ENCODE measurements at places on chromosomes 1 and 21.
A peak's percentile ranks its signal among the peaks of the same experiment; 100 is the strongest.

DNA sequence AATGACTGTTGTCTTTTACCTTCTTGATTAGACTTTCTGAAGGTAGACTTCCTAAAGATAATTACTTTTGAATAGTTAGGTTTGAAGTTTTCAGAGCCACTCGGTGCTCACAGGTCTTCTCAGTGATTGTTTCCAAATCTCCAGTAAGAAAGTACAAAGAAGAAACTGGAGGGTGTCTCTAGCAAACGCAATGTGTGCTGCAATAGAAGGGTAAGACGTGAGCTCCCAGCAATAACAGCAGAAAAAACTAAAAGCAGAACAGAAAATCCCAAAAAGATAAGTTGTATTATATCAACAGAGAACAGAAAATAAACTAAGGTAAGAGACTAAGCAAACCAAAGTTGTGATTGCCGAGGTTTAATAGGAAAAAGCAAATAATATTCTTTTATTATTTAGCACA, 1.8 kb downstream of the CTTNBP2NL start:
- DNase-seq: no peak

DNA sequence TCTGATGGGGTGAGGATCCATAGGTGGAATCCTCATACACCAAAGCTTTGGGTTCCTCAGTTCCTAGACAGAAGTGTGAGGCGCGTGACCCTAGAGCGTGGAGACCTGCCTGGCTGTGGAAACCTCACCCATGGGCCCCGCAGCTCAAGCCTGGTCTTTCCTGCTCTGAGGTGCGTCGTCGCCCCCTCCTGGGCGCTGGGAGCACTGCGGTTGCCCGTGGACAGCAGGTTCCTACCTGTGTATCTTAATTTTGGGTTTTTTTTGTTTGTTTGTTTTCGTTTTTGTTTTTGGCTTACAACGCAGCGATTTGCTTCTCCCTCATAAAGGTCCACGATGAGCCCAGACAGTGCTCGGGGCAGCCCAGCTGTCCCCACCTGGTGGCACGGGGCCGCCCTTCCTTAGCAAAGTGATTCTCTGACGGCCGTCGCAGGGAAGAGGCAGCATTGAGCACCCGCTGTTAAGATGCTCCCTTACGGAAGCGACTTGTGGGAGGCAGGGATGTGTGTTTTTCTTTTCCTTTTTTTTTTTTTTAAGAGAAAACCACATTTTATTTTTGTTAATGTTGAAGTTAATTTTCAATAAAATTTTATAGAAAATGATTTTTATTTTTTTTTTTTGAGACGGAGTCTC, 36.5 kb upstream of the TRAPPC10 start:
- DNase-seq: peak; percentile 60

GRCh38 chr1:56576880-56577405, 2.4 kb downstream of the PLPP3 start:
- no peak for DNase-seq

DNA sequence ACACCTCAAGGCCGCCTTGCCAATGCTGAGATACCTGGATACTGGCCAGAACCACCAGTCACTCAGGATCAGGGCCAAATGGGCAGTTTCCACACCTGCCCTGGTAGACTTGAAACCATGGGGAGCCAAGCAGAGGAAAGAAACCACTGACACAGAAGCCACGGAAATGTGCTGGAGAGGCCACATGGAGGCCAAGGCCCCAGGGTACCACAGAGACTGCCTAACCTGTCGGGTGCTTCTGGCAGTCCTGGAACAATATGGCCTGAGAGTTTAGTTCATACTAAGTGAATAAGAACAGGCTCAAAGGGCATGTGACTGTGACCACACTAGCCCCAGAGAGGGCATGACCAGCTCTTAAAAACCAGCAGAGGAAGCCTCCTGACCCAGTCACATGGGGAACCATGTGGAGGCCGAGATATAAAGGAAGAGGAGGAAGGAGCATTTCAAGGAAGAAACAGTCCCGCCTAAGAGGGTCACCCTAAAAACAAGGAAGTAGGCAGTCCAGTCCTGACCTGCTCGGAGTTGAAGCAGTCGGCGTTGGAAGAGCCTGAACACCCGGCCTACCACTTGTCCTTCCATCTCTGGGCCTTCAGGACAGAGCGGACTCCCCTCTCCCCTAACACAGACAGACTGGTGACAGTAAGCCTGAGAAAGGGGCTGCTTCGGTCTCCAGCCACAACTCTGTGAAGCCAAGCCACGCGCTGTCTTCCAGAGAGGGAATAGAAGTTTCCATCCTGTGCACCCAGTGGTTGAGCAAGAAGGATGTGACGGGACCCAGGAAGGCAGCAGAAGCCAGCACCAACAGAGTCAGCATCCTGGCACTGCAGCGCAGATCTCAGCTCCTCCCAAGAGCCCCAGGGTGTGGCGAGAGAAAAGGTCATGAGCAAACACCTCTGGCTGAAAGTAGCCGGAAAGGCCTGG, at the start of gene DENND2D:
Gene DENND2D (minus strand): TSS at position 766 of the 921 bp plus-strand sequence. CDS start 187 bp downstream, at position 579.
- no peak for DNase-seq

- DNase-seq: no peak
These were observed 24.0 kb upstream of the VWA5B1 start for GRCh38 chr1:20266642-20267041.

- DNase-seq: no peak
These were observed 64.2 kb upstream of the RBM34 start for GRCh38 chr1:235225299-235225698.

DNA sequence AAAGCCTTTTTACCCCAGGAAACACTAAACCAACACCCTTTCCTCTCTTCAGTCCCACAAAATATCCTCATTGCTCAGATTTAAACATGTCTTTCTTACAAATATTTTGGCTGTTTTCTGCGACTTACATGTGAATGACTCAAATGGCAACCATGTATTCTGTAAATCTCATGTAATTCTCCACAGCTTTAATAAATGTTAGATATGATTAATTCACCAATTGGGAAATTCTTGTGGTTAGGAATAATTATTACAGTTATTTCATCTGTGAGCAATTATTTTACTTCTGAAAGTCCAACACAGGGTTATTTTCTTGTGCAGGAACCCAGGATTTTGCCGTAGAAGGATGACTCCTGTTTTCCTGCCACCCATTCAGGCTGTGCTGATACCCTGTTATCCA, 431.5 kb downstream of the LMO4 start:
- DNase-seq: no peak

DNA sequence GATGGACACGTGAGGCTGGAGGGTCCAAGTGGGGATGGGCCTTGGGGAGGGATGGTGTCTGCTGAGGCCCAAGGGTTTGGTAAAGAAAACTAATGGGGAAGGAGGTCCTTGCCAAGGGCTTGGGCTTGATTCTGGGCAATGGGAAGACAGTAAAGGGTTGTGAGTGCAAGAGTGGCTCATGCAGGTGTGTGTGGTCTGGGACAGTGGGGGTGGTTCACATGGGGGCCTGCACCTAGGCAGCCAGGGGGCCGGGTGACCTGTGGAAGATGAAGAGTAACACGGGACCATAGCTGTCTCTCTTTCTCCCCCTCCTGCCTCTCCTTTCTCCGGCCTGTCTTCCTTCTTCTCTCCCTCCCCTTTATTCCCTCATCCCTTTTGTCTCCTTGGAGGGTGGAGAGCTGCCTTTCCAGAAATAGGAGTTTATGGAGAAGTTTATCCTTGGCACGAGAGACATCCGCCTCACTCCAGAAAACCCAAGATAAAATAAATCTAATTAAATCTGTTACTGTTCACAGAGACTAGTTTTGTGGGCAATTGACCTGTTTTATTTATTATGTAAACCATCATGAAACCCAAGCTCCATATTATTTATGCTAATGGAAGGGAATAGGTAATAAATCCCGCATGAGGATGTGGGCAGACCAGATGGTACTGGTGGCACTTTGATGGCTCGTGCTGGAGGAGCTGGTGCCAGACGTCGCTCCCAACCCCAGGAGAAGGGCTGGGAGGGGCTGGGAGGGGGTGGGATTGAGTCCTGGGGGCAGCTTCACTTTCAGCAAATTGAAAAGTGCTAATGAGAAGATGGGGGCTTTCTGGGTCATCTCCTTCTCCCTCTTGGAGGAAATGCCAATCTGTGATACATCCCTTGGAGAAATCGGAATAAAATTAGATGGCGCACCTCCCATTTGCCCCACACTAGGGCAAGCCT, 272.9 kb upstream of the CSF3R start:
- no peak for DNase-seq

GRCh38 chr1:2044510-2045319, 5.5 kb upstream of the PRKCZ start:
- DNase-seq: peak; percentile 64

DNA sequence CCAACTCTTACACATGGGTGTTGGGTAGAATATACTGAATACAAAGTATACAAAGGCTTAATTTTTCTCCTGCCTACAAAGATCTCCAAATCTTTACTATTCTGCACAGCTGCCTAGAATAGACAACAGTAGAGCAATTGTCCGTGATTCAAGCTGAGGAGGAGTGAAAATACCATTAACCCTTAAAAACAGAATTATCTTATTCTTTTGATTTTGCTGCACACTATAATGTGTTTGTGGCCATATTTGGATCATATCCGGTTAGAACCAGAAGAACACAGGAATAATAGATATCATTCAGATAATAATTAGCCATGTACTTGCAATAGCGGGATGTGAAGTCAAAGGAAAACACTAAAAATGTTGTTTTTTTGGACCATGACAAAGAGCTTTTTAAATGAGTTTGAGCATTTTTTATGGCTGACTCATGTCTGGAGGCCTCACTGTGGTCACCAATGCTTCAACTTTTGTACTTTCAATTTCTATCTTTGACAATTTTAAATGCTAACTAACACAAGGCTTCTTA, 197.6 kb upstream of the FOXD3 start:
- DNase-seq: no peak

DNA sequence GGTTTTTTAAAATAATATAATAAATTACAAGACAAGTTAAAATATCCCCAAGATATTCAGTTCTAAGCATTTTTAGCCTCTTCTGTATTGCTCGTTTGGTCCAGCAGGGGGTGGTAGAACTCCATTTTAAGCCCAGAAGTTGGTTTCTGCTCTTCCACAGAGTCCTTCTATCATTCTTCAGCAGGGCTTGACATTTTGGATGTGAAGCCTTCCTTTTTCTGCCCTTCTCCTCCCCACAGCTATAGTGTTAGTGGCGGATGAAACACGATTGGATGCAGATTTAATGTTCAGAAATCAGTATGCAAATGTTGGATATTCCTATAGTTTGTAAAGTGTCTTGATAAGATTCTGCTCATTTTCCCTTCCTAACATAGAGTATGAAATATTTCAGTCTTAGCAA, 1.4 kb downstream of the NCAM2 start:
- no peak for DNase-seq

- no peak for DNase-seq
These were observed 24.3 kb downstream of the RTCA start for GRCh38 chr1:100290291-100290690.

GRCh38 chr1:50610563-50610962, 187.3 kb upstream of the DMRTA2 start:
- DNase-seq: no peak

GRCh38 chr1:235073331-235073967, 55.2 kb downstream of the TOMM20 start:
- DNase-seq: peak; percentile 39

GRCh38 chr1:147072482-147073432, 99.5 kb downstream of the PRKAB2 start:
- DNase-seq: no peak

DNA sequence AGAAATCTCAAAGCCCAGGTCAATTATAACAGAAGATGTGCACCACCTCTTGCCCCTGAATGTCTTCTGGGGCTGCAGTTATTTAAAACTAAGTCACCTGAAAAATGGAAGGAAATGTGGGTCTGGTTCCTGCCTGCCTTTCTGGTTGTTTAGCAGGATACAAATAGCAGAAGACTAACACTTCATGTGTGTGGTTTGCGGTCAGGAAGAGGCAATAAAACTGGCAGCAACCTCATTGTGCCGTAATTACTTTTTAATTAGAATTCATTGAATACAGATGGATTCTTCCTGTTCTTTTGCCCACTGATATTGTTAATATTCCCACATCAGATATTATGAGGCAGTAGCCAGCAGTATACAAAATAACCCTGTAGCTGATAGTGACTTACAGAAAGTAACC, 345.7 kb downstream of the ZNF326 start:
- DNase-seq: no peak

- no peak for DNase-seq
These were observed 18.7 kb downstream of the MEAF6 start for GRCh38 chr1:37495875-37496274.

- no peak for DNase-seq
These were observed 540 bp downstream of the CD55 start for GRCh38 chr1:207321790-207322645.

- DNase-seq: no peak
These were observed 7.0 kb upstream of the TRIT1 start for GRCh38 chr1:39890273-39890672.

DNA sequence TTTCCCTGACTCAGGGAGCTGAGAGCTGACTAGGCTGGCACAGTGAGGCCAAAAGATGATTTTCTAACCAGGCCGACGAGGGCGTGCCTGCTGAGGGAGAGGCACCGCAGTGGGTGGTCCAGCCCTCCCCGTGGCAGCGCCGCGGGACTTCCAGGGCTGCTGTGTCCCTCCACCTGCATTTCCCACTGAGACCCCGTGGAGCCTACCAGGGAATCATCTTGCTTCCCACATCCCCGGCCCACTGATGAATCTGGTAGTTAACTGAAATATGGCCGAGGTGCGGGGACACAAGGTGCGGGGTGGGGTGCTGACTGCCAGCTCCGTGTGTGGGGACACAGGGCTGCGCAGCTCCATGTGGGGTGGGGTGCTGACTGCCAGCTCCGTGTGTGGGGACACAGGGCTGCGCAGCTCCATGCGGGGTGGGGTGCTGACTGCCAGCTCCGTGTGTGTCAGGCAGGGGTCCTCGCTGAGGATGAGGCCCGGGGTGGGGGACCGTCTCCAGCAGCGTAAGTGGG, 10.4 kb downstream of the WRAP73 start:
- DNase-seq: no peak

DNA sequence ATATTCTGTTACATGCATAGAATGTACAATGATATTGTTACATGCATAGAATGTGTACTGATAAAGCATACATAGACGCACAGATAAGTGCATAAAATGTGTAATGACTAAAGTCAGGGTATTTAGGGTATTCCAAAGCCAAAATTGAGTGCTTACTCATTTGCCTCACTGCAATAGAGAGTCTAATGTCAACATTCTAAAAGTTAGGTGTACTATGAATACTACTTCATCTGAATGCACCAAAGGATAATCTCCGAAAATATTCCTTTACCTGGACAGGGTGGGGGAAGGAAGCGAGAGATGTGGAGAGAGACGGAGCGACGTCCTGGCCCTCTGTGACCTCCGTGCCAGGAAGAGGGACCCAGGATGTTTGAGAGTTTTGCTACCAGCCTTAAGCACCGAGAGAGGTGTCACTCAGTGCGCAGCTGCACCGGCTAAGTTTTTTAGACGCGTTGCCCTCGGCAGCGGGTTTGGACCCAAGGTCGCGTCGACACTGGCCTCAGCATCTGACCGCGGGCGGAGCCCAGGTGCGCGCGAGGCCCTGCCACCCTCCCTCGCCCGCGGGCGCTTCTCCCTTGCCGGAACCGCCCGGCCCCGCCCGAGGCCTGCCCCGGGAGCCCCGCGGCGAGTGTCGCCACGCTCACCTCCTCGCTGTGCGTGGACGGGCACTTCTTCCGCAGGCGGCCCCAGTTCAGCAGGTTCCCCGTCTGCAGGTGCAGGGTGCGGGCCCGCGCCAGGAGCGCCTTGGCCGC, 660 bp downstream of the GCLM start:
- peak; percentile 40 for DNase-seq

All from MG63 (cell line).